ENCODE measurements at places on chromosomes 4 and X. TPM values are rescaled to one million over a fixed set of nuclear protein-coding genes. Genes with fewer than 3 reads are reported as not detected.

The TLR1 gene
- 6.1 TPM for polyA plus RNA-seq

The RPA4 gene
- polyA plus RNA-seq, result not detected

The TREX2 gene
- polyA plus RNA-seq, result 1.00 TPM

GRCh38 chrX:2147928-2148327 lies 352.8 kb downstream of the DHRSX start:
- no peak overlapping the region for H3K4me3 ChIP-seq
- H3K36me3 ChIP-seq, result no peaks in the 10 kb centered on the region
- no peaks in the 10 kb centered on the region for H3K27me3 ChIP-seq
- no peak for DNase-seq
- no peaks in the 10 kb centered on the region for H3K4me1 ChIP-seq
- no peak overlapping the region for H3K27ac ChIP-seq

DNA sequence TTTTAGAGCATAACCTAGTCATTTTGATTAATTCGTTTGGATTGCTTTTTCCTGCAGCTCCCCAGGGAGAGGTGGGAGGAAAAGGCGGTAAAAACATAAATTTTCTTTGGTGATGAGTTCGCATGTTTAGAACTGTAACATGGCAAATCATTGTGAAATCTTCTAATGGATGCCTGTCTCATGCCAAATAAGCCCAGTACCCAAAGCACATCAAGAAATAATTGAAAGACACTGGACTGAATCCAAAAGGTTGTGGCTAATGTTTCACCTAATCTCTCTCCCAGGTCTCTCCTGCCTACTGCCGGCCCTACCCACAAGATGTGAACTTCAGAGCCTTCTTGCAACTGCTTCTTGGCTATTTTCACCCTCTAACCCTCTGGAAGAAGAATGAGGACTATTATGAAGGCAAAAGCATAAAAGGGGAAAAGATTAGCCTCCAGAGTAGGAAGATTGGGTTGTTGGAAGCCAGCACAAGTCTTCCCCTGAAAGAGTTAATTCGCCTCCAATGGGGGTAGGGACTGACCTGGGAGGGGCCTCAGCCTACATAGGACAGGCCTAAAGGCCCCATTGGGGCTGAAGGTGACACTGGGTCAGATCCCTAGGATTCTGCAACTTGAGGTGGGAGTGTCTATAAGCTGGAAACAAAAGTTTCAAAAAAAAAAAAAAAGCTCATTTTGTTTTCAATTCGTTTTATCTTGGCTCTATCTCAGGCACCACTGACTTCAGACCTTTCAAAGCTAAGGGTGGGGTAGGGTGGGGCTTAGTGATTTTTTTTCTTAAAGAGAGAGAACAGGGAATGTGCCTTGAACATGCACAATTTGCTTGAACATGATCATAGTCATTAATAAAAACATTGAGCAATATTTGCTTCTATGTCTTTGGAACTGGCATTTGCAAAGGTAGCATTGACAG lies 278.6 kb upstream of the KLF3 start:
- H3K4me1 ChIP-seq, result no peaks in the 10 kb centered on the region
- H3K36me3 ChIP-seq, result no peaks in the 10 kb centered on the region
- no peak overlapping the region for H3K27ac ChIP-seq
- no peaks in the 10 kb centered on the region for H3K27me3 ChIP-seq
- H3K4me3 ChIP-seq, result no peak overlapping the region
- no peak for DNase-seq

DNA sequence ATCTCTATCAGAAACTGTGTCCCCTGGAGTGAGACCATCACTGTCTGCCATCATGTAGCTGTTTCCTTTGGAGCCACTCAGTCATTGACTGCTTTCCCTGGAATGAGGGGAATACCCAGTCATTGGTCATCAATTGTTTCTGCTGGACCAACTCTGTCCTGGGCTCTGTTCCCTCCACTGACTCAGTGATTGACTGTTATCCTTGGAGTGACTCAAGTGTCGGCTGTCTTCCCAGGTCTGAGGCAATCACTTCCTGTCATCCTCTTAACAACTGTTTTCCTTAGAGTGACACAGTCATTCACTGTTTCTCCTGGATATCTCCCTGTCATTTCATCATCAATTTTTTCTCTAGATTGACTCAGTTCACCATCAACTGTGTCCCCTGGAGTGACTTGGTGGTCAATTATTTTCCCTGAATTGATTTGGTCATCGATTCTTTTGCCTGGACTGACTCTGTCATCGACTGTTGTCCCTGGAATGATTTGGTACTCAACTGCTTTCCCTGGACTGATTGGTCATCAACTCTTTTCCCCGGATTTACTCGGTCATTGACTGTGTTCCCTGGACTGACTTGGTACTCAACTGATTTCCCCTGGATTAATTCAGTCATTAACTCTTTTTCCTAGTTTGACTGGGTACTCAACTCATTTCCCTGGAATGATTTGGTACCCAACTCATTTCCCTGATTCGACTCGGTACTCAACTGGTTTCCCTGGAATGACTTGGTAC lies 327.9 kb upstream of the VCX start:
- H3K4me1 ChIP-seq, result no peaks in the 10 kb centered on the region
- no peak overlapping the region for H3K27ac ChIP-seq
- H3K4me3 ChIP-seq, result no peak overlapping the region
- no peaks in the 10 kb centered on the region for H3K27me3 ChIP-seq
